ENCODE measurements at places on chromosomes 2 and 18.

- DNase-seq: no peak
Measured at GRCh38 chr18:9506046-9506792, 30.9 kb downstream of the RALBP1 start.

DNA sequence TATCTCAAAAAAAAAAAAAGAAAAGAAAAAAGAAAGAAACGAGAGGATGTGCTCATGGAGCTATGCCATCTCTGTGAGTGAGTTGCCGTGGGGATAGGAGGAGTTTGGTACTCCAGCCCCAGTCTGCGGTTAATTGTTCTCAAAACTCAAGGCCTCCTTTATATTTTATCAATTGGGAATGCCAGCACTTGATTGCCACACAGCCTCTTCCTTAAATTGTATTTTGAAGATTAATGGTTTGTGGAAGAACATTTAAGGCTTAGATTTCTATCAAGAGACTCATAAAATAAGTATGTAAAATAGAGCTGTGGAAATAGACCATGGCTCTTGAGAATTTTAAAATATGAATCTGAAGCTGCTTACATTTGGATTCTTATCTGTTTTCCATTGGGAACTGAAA is 29.8 kb downstream of the KCNE4 start:
- no peak for DNase-seq

DNA sequence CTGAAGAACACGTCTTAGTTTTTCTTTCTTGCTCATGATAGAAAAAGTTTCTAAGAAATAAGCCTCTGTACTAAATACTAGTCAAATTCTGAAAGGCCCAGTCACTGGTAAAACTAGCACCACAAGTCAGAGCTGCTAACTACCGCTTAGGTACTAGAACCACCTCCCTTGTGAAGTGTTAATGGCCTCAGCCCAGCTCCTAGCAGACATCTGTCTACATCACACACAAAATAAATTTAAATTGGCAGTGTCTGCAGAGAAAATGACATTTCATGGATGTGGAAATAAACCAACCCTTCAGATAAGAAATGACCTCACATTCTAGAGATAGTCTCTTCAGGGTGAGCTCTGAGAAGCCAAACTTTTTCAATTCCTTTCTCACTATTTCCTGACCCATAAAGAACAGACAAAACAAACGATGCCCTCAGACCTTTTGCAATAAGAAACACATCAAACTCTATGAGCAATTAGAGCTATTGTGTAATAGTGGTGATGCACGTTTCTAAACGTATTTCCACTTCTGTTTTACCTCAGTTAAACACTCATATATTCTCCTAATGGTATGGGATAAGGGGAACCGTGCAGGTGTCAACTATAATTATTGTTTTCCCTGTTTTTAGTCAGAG is 70.3 kb upstream of the DSG1 start:
- no peak for DNase-seq

DNA sequence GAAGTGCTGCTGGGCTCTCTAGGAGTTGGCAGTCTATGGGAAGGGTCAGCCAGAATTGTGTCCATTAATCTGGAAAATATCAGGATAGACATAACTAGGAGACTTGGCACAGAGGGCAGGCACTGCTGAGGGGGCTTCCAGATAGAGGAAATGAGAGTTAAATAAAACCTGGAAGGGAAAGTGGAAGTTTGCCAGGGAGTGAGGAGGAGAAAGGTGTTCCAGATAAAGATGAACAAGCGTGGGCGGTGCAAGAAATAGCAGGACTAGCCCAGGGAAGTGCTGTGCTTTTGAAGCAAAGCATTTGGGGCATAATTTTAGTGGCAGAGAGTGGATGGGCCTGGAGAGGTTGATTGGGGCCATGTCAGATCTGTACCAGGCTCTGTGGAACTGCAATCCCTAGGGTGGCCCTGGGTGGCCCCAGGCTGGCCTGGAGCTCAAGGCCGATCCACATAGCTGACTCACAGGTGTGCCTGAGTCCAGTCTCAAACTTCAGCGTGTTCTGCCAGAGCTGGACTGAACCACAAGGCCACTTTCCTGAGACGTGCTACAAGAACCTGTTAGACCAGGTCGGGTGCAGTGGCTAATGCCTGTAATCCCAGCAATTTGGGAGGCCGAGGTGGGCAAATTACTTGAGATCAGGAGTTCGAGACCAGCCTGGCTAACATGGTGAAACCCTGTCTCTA is 26.9 kb downstream of the GALM start:
- DNase-seq: no peak

- DNase-seq: no peak
Measured at GRCh38 chr2:203533676-203534591, 1.2 kb downstream of the RAPH1 start.

DNA sequence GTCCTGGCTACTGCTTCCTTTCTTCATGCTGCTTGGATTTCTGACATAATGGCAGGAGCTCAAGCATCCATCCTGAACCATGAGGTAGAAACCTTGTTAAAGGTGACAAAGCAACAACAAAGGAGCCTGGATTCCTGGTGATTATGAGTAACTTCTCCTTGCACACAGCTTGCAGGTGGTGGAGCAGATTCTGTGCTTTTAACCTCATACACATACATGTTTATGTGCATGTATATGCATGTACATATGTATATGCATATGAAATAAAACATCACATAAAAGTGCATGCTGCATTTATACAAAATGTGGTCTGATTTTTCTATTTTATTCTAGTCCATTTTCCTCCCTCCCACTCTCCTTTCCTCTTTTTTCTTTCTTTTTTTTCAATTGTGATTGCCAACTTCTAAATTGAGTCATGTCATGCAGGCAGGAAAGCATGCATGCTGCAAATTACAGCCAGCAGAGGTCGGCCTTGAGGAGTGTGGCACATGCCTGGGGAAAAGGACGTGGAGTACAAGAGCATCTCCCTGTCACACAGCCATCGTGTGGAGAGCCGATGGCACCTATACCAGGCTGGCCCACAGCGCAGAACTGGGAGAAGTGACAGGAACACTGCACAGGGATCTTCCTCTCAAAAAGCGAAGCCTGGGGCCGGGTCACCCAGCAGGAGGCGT is 17.9 kb downstream of the LCT start:
- no peak for DNase-seq

- DNase-seq: no peak
Measured at GRCh38 chr2:37993143-37993542, 68.1 kb downstream of the RMDN2 start.

GRCh38 chr18:76450452-76451395 is 44.3 kb downstream of the ZNF516 start:
- no peak for DNase-seq

DNA sequence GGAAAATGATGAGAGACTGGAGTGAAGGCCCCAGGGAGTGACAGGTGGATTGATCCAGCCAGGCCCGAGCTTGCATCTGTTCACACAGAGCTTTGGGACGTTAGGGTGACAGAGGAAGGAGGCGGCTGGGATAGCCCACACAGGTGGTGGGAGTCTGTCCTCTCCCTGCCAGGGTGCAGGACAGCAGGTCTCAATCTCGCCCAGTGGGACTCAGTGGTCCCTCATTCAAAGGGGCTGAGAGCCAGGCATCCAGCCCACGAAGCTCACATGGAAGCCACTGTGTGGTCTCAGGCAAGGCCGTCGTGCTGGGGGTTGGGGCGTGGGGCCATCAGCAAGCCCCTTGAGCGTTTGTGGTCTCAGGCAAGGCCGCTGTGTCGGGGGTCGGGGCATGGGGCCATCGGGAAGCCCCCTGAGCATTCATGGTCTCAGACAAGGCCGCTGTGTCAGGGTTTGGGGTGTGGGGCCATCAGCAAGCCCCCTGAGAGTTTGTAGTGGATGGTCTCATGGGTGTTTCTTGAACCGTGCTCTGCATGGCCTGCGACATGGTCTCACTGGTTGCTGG is 8.3 kb downstream of the KCNG2 start:
- DNase-seq: no peak

GRCh38 chr2:235043762-235044500 is 92.1 kb downstream of the SH3BP4 start:
- no peak for DNase-seq

DNA sequence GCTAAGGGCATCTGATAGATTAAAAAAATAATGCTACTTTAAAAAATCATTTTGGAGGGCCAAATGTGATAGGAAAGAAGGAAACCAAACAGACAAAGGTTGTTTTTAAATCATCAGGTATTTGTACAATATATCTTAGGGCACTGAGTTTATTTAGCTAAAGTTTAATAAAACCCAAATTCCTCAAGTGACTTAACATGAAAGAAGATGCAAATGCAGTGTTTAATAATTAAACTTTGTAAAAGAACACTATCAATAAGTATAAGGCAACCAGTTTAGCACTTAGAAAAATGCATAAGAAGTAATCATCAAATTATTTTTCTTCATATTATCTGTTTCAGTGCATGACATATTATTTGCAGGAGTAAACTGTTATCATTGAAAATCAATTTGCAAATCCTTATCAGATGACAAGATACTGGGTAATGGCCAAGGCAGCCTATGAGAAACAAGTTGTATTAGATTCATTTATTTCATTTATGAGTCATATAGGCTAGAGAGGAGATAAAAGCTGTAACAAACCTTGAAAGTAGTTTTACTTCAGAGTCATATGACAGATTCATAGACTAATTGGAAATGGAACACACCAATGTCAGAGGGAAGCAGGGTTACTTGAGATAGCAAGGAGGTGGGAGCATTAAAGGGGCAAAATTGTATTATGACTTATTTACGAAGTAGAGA is 165.5 kb downstream of the GCA start:
- no peak for DNase-seq

DNA sequence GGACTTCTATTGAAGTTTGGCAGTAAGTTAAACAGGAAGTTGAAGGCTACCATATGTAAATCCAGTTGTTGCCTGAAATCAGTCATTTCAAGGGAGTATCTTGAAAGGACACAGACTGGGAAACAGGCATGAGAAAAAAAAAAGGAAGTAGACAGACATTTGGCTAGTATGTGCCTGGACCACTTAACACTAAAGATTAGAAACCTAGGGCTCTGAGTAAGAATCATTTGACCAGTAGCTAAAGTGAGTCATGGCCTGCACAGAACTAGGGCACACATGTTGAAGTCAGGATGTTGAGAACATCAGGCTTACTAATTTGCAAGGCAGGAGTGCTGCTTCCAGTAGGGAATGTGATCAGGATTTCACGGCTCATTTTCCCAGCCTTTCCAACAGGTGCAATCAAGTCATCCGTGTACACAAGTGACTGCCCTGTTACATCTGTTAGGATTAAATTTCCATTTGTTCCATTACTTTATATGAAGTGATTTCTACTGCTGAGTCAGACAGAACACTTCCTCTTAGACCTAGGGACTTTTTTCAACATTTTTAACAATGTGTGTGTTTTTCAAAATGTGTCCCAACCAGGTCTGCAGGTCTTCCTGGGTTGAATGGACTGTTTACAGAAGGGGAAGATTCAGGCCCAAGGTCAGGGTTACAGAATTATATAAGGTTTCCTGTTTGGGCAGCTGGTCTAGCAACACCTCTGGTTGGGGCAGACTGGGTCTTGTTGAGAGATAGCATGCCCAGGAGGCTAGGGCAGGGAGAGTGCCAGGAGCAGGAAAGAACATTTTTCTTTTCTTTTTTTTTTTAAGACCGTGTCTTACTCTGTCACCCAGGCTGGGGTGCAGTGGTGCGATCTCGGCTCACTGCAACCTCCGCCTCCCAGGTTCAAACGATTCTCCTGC is 145.6 kb downstream of the TGIF1 start:
- DNase-seq: no peak
